ENCODE measurements at places on chromosomes 2 and 18.

DNA sequence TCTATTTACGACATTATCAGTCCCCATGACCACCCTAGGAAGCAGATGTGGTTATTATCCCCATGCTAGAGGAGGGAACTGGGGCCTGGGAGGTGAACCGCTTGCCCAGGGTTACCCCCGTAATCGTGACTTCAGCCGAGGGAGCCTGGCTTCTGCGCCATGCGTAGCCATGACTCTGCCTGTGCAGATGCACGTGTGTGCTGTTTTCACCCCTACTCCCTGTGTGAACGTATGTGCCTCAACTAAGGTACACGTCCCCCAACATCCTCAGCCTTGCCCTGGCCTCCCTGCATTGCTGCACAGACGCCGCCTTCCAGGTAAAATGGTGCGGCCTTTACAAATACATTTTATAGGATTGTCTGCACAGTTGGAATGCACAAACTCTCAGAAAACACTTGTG is 40.2 kb downstream of the LPIN1 start:
- no peak for DNase-seq

GRCh38 chr18:65754121-65754520 is 3.3 kb downstream of the CDH7 start:
- no peak for DNase-seq

DNA sequence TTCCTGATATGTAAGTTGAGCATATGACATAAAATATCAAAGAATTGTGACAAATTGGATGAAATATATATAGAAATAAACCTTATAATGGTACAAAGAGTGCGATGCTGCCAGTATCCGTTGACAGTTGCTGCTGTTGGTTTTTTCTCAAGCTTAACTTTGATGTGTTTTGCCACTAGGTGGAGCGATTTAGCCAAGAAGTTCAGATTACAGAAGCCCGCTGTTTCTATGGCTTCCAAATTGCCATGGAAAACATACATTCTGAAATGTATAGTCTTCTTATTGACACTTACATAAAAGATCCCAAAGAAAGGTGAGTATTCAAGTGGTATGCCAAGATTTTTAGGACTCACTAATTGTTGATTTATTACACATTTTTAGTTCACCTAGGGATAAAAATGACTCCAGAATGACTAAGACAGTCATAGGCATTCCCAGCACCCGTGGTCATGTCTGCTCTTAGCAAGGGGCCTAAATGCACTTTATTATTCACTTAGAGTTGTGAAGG is 2.1 kb downstream of the RRM2 start:
- peak; percentile 23 for DNase-seq

- DNase-seq = no peak
Measured at GRCh38 chr2:75431763-75432162, 129.0 kb downstream of the EVA1A start.

- DNase-seq = no peak
Measured at GRCh38 chr2:58875436-58875835, 634.3 kb upstream of the FANCL start.

- DNase-seq = no peak
Measured at GRCh38 chr2:107545066-107545465, 281.6 kb upstream of the RGPD4 start.

- no peak for DNase-seq
Measured at GRCh38 chr2:3807853-3808252, 104.5 kb downstream of the DCDC2C start.

DNA sequence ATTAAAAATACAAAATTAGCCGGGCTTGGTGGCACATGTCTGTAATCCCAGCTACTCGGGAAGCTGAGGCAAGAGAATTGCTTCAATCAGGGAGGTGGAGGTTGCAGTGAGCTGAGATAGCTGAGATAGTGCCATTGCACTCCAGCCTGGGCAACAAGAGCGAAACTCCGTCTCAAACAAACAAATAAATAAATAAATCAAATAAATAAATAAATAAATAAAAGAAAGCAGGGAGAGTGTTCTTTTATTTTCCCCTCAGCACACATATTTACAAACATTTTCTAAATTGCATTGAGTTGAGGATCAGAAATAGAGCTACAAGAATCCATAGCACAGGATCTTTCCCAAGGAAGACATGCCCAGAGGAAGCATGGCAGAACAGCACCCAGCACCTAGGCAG is 71.9 kb downstream of the RIT2 start:
- DNase-seq = no peak

DNA sequence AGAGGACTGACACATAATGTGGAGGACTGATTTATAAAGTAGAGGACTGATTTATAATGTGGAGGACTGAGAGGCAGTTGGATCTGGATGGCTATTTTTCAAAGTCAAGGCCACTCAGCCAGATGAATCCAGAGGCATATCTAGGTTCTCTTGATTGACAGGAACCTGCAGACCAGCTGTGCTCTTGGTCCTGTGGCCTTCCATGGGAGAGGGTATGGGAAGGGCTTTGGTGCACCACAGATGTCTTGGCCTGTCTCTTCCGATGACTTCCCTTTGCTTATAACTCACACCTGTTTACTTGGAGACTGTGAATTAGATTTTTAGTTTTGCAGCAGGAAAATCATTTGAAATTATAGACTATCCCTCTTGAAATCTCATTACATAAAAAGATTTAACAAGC is 32.3 kb downstream of the AGAP1 start:
- DNase-seq = no peak

- no peak for DNase-seq
Measured at GRCh38 chr2:33510586-33510968, 34.1 kb downstream of the RASGRP3 start.

GRCh38 chr2:161954103-161954502 is 119.9 kb downstream of the DPP4 start:
- no peak for DNase-seq

DNA sequence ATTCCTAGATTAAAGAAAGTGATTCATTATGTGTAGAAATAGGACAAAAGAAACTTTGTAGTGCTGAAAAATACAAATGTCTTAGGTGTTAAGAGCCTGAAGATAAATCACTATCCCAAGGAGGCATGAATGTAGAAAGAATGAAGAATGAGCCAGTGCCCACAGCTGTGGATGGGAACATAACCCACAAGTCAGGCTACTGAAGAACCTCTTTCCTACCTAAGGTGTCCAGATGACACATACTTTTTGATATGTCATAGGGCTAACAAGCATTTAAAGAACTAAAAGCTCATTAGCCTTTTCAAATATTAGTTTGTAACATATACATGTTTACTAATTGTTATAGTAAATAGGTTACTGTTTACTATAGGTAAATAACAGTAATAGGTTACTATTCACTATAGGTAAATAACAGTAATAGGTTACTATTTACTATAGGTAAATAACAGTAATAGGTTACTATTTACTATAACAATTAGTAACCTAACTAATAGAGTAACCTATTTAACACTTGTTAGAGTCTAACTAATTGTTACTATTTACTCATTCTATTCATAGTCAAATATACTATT is 275.0 kb upstream of the KYNU start:
- DNase-seq = no peak

DNA sequence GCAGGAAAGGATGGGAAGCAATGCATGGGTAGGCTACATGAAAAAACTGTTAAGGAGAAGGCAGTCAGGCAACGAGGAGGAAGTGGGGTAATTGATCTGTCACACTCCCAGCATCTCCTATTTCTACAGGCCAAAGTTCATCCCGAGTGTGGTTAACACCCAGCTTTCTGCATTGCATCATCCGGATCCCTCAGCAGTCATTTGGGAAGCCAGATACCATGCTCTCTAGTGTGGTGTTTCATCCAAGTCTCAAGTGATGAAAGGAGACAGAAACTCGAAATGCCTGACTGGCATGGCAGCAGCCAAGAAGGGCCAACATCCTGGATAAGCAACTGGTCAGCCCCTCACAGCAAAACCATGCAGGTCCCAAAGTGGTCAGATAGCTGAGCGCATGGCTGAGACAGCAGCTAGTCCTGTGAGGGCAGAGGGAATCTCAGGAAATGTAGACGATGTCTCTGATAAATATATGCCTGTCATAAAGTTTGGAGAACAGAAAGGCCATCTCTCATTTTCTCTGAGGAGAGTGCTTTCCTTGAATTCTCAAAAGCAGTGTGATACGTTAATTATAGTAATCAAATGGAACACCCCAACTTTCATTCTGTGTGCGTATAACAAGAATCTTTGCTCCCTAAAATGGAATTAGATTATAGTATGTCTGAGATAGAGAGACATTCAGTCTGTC is 24.8 kb upstream of the HNRNPA3 start:
- no peak for DNase-seq

- DNase-seq = no peak
Measured at GRCh38 chr2:154193246-154193645, 321.5 kb downstream of the GALNT13 start.

DNA sequence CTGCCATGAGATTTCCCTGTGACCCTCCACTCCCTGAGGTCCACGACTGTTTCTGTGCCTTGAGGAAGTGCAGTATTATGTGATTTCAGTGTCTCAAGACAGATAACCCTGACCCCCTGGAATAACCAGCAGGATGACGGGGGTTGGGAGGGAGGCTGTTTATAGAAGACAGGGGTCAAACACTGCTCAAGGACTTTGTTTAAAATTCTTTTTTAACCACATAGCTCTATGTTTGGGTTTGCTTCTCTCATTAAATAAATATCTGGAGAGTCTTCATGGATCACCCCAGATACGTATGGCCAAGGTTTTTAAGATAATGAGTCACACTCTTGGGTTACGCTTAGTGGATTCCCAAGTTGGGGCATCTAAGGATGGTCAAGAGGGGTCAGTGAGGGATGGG is 523.8 kb upstream of the TNP1 start:
- DNase-seq = no peak

DNA sequence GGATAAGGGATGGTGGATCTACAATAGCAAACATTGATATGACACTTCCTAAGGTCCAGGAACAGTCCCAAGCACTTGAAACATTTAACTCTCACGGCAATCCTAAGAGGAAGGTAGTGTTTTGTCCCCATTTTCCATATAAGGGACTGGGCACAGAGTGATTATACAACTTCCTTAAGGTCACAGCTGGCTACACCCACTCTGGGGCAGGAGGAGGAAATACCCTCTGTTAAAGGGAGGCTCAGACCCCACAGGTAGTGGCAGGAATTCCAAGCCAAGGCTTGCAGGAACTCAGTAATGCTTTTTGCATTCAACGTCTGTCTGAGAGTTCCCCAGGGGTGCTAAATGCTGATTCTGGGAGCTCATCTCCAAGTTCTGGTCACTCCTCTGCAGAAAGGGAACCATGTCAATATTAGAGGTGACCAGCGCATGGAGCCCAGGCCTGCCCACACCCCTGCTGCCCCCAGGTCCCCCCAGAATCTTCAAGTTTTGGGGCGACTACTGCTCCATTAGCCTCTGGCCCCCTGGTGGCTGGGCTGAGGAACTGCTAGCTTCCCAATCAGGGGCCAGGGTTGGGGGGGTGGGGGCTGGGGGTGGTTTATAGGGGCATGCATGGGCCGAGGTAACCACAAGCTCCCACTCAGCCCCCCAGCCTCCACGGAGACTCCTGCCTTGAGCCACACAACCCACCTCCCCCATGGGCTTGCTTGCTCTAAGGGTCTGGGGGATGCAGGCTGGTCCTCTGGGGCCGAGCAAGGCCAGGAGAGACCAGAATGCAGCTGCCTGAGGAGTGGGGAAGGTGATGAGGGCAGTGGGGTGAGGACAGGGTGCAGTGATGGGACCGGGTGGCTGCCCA is 11.1 kb downstream of the OBSL1 start:
- DNase-seq = peak; percentile 29

- DNase-seq = no peak
Measured at GRCh38 chr18:69388222-69388621, 12.5 kb upstream of the DOK6 start.

DNA sequence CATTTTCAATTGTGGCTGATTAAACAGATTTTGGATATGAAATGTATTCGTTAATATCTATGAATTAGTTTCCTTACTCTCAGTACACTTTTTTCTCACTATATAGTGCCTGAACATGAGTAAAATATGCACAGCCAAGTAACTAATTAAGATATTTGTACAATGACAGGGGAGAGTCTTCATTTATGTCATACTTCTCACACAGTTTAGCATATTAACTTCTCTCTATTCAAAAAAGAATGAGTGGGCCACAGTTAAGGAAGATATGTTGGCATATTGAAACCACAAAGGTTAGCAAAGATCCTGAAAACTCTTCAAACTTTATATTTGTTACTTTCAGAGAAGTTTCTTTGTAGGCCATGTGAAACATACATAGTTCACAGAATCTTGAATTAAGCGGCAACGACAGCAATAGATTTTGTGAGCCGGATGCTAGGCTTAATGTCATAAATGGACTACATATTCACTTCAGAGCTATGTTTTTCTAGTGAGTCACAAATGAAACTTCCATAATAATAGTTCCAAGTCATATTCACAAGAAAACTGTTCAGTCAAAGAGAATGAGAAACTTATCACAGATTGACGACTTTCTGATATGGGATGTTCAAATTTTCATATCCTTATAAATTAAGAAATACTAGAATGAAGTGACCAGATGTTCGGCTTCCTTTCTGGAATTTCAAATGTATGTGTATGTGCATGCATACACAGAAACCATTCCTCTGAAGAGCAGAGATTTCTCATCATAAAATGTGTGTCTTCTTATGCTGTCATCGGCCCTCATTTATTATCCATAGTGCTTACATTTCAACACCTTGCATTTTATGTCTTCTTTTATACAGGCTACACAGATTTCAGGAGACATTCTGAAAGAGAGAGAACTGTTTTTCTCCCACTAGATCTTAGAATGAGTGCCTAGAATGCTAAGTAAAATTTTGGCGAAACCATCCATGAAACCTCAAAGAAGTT is 584.0 kb downstream of the SATB2 start:
- no peak for DNase-seq

DNA sequence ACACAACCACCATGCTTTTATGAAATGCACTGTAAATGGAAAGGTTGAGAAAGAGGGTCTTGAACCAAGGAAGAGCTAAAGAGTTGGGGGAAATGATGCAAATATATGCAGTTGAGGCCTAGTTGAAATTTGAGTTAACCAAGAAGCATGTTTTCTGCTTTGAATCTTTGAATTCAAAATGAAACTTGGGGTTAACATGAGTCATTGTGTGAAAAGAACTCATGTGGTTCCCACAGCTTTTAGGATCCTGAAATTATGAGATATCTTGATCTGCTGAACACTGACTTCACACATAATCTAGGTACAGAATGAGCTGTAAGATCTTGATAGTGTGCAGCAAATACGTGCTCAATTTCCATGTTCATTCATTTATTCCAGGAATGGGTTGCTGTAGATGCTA is 422.9 kb upstream of the TRIB2 start:
- DNase-seq = no peak

DNA sequence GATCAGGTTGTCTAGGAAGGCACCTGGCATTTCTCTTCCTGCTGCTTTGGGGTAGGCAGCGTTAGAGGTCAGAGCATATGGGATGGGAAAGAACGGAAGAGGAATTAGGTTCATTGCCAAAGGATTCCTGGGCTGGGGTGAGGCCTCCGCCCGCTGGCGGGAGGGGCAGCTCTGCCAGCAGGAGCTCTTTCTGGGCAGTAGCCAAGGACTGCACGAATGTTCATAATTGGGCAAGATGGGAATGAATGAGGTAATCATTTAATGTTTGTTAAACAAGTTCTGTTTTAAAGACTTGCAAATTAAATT is 253.9 kb downstream of the AGAP1 start:
- DNase-seq = no peak

Data from stimulated activated naive CD4-positive, alpha-beta T cell (primary cell).